ENCODE measurements at places on chromosomes 6 and 20.

- DNase-seq = no peak
Observed at GRCh38 chr20:32893263-32894025, 34.7 kb downstream of the EFCAB8 start.

DNA sequence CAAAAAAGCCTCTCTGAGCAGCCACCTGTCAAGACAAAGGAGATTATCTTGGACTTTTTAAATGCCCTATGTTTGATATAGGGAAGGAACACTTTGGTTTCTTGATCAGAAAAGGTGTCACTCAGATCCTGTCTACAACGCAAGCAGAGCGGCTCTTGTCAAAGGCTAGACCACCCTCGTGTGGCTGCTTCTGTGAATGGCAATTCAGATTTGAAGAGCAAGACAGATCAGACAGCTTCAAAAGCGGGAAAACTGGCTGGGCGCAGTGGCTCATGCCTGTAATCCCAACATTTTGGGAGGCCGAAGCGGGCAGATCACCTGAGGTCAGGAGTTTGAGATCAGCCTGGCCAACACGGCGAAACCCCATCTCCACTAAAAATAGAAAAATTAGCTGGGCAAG lies 10.1 kb upstream of the NXT1 start:
- peak; percentile 26 for DNase-seq

- no peak for DNase-seq
Observed at GRCh38 chr6:4352322-4352669, 216.9 kb upstream of the ECI2 start.

GRCh38 chr6:30735668-30736314 lies 6.7 kb downstream of the FLOT1 start:
- DNase-seq = no peak

- DNase-seq = peak; percentile 39
Observed at GRCh38 chr6:68967549-68968300, 332.6 kb downstream of the ADGRB3 start.

- DNase-seq = no peak
Observed at GRCh38 chr6:40728643-40729042, 141.5 kb upstream of the LRFN2 start.

GRCh38 chr6:161954077-161954476 lies 680.2 kb upstream of the AGPAT4 start:
- no peak for DNase-seq

GRCh38 chr20:43983359-43983758 lies 68.7 kb downstream of the TOX2 start:
- DNase-seq = peak; percentile 37

DNA sequence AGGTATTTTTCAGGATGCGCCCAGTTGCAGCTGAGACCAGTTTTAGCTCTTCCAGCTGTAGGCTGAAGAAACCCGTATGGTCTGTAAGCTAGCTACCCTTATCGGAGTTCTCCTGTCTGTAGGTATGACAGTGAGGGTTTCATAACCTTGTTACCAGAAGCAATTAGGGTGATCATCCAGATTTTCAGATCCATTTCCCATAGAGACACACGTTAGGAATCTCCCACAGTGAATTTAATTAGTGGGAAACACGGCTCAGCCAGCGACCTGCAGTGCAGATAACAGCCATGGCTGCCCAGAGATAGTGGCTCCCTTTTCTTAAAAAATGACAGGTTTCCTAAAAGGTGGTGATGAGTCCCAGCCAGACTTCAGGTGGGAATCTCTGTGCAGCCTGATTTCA lies 111.1 kb downstream of the BTBD3 start:
- DNase-seq = no peak

- DNase-seq = no peak
Observed at GRCh38 chr6:70622461-70622860, 45.2 kb upstream of the SMAP1 start.

GRCh38 chr6:50681213-50681824 lies 32.0 kb upstream of the TFAP2D start:
- no peak for DNase-seq

GRCh38 chr6:1966713-1967112 lies 278.7 kb downstream of the GMDS start:
- no peak for DNase-seq

DNA sequence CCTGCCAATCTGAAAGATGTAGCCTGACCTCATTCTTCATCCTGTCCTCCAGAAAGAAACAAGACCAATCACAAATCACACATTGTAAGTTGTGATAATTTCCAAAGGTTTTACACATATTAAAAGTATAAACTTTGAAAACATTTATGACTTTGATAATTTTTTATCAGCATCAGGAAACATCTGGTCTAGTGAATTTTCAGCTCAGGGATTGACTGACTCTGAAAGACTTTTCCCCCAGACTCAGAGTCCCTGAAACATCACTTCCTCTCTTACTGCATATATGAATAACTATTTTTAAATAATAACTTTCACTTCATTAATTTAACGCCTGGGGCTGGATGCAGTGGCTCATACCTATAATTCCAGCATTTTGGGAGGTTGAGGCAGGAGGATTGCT lies 48.5 kb upstream of the SSTR4 start:
- DNase-seq = no peak

DNA sequence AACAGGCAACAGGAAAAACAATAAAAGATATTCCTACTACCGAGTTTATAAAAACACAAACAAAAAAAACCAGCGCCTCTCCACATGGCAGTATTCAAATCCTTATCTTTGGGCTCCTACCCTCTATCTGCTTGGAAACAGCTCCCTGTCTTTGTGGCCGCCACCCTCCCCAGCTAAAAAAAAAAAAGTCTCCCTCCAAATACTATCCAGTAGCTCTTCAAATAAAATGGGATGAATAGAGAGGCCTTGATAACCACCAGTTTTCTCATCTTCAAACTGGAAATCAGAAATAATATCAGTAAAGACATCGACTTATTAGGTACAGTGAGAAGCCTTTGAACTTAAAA lies 96.2 kb downstream of the PSMG4 start:
- DNase-seq = no peak

- no peak for DNase-seq
Observed at GRCh38 chr20:10842116-10842515, 168.3 kb upstream of the JAG1 start.

GRCh38 chr6:1885576-1886011 lies 275.9 kb downstream of the FOXC1 start:
- no peak for DNase-seq

GRCh38 chr6:130853555-130854183 lies 26.5 kb downstream of the SMLR1 start:
- DNase-seq = no peak

DNA sequence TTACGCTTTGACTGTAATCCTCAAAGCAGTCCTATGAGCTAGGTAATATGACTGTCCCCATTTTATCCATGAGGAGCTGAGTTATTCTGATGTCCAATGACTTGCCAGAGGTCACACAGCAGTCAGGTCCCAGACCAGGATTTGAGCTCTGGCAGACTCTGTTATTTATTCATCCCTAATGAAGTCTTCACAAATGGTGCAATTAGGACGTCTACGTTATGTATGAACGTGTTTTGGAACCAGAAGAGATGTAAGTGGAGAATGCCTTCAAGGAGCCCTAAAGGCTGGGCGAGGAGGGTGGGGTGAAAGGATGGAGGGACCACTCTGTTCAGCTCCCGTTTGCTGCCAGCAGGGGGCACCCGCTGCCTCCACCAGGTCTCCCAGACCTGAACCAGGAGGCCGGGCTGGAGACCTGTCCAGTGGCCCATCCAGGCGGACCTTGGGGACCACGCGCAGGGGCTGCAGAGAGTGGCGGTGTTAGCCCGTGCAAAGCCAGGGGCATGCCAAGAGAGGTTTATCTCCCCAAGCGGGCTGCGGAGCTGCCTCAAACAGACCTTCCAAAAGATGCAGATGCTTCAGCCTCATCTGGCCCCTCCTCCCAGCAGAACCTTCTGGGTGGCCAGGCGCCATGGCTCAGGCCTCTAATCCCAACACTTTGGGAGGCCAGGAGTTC lies 15.2 kb upstream of the ZNF335 start:
- DNase-seq = peak; percentile 73

DNA sequence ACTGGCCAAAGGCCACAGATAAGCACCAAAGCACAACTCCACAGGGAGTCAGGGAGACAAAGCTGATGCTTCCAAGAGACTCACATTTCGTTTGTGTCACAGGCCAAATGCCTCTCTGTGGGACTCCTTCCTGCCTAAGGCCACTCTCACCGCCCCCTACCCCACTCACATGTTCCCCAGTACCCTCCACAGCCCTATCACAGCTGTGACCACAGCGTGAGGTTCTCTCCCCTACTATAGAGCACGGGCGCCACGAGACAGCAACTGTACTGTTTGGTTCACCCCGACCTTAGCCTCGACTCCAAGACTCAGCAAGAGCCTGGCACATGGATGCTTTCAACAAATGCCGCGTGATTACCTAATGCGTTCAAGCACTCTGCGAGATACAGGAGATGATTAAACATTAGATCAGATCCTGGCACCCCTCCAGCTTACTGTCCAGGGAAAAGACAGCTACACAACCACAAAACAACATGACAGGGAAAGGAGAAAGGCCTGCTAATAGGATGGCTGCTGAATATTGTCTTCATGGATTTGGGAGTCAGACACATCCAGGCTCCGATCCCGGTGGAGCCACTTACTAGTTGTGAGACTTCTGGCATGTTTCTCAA lies 105.5 kb downstream of the AGPAT4 start:
- no peak for DNase-seq

GRCh38 chr20:17698384-17698783 lies 1.4 kb upstream of the BANF2 start:
- DNase-seq = no peak

DNA sequence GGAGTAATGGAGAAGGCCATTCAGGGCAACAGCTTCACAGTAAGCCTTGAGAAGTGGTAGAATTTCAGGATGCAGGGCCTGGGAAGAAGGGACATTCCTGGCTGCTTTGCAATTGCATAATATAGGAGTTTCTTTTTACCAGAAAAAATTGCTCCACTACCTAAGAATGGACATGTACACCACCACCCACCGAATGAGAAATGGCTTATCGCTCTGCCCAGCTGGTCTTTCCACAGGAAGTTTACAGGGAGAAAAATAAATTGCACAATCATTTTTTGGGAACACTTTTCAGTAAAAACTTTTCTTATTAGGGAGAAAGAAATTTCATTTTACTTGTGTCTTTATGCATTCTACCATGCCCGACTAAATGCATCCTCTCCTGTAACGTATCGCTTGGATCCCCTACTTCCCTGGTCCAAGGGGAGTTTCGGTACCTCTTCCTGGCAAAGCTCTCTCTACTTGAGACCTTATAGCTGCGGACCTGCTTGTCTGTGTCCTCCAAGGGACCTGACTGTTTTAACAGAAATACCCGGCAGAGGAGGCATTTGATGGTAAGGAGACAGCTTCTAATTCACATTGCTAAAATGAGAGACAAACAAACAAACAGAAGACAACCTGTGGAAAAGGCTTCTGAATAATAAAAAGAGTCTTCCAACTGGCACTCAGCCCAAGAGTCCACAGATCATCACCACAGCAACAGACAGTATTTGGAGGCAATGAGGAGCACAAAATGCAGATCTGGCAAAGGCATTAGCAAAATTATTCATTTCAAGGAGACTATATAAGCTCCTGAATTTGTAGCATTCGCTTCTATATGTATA lies 54.2 kb downstream of the MAP3K5 start:
- DNase-seq = no peak

- no peak for DNase-seq
Observed at GRCh38 chr20:58001381-58001780, 227.1 kb downstream of the ANKRD60 start.

DNA sequence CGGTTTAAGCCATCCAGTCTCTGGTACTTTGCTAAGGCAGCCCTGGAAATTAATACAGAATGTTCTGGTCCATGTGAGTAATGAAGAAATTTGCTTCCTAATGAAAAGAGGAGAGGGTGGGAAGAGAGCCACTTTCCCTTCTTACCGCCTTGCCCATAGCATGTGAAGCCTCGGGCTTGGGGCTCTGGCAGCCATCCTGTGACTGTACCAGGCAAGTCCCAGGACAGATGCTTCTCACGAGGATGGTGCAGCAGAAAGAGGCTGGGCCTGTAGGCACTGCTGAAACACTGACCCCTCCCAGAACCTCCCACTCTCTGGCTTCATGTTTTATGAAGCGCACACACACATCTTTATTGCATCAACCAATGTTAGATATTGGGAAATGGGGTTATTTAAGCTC lies 74.8 kb downstream of the IYD start:
- DNase-seq = no peak

DNA sequence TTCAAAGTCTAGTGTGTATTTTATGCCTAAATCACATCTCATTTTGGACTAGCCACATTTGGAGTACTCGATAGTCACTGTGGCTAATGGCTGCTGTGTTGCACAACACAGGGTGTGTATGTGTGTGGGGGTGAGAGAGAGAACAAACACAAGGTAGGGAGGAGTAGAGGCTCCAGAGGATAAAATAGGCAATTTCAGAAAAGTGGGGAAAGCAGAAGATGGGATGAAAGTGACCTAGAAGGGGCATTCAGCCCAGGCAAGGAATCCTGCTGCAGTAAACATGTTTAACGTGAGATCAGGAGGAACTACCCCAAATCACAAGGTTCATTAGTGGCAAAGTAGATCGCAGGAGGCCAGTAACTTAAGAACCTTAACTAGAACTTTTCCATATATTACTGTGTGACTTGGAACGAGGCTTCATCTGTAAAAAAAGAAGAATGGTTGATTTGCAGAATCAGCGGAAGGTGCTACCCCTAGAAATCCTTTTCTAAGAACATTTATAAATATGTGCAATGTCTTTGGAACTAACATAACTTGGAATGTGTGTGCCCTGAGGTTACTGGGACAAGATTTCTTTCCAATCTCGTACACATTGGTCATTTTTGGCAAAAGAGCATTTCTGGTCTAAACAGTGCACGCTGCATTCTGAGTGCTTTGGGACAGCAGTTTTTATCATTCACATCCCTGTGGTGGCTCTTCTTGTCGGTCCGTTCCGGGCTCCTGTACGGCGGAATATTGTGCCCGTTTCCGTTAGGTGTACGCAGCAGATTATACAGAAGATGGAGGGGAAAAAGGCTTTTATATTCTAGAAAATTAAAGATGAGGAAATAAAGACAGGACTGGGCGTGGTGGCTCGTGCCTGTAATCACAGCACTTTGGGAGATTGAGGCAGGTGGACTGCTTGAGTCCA lies 2.6 kb downstream of the DUSP22 start:
- no peak for DNase-seq

GRCh38 chr6:37141281-37142049 lies 28.5 kb upstream of the PIM1 start:
- DNase-seq = no peak

DNA sequence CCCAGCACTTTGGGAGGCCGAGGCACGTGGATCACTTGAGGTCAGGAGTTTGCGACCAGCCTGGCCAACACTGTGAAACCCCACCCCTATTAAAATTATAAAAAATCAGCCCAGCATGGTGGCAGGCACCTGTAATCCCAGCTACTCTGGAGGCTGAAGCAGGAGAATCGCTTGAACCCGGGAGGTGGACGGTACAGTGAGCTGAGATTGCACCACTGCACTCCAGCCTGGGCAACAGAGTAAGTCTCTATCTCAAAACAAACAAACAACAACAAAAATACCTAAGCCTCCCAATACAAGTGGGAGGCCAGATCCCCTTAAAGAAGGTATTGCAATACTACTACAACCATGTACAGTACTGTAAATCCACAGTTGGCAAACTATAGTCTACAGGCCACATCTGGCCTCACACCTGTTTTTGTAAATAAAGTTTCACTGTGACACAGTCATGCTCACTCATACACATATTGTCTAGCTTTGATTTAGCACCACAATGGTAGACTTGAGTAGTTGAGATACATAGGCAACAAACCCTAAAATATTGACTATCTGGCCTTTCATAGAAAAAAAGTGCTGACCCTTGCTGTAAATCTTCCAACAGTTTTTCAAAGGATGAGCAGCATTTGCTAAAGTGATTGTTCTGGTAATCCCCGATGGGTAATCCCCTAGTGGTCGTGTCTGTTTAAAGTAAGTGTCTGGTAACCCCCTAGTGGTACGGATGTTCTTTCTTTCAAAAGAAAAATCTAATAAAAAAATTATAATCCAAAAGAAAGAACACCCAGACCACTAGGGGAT lies 202.0 kb downstream of the RNGTT start:
- DNase-seq = no peak
